ENCODE measurements at places on chromosomes 1 and 21.

GRCh38 chr1:186144505-186144904 lies 230.5 kb downstream of the TPR start:
- H3K36me3 ChIP-seq, result no peaks in the 10 kb centered on the region
- no peaks in the 10 kb centered on the region for H3K27me3 ChIP-seq
- H3K27ac ChIP-seq, result no peak overlapping the region
- H3K4me1 ChIP-seq, result no peaks in the 10 kb centered on the region
- DNase-seq, result no peak
- no peak overlapping the region for H3K4me3 ChIP-seq

DNA sequence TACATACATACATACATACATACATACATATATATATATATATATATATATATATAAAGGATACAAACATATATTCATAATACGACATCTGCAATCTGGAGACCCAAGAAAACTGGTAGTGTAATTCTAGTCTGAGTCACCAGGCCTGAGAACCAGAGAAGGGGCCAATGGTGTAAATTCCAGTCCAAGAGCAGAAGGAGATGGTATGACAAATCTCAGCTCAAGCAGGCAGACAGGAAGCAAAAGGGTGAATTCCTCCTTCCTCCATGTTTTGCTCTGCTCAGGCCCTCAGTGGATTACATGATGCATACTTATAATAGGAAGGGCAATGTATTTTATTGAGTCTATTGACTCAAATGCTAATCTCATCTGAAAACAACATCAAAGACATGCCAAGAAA lies 1060.4 kb upstream of the TMPRSS15 start:
- no peak for DNase-seq
- H3K4me3 ChIP-seq, result no peak overlapping the region
- no peaks in the 10 kb centered on the region for H3K36me3 ChIP-seq

- peaks cover 3% of the 10 kb centered on the region for H3K36me3 ChIP-seq
- no peak overlapping the region for H3K27ac ChIP-seq
- H3K4me3 ChIP-seq, result no peak overlapping the region
- peak; percentile 21 for DNase-seq
- no peaks in the 10 kb centered on the region for H3K27me3 ChIP-seq
Observed at GRCh38 chr1:29303201-29304024, 67.1 kb downstream of the PTPRU start.

DNA sequence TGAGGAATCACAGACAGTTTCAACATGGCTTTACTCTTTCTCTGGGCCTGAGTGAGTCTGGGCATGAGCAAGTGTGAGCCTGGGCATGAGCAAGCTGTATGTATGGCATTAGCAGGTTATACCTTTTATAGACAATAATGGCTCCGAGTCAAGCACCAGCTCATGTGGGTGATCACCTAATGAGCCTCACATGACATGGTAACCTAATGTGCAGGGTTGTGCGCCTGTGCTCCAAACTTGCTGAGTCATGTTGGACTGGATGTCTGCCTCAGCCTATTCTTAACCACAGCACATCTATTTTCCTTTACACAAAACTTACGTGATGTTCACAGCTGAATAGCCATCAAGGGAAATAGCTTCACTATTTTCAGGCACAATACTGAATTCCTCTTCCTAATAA lies 236.2 kb upstream of the NRIP1 start:
- H3K27me3 ChIP-seq, result no peaks in the 10 kb centered on the region
- peak; percentile 28 for DNase-seq
- H3K27ac ChIP-seq, result no peak overlapping the region
- no peaks in the 10 kb centered on the region for H3K4me1 ChIP-seq

DNA sequence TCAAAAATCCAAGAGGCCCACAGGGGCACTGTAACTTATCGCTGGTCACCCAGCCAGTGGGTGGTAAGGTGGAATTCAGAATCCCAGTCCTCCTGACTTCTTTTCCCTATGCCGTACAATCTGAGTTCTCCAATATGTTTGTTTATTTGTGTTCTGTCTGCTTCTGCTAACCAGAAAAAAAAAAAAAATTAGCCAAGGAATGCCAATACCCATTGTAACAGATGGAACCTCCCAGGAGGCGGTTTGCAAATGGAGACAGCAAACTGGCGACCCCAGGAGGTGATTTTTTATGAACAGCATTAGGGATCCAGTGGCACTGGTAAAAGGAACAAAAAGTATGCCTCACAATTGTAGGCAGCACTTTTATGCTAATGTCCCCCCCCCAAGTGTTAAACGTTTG lies 189.0 kb upstream of the FGGY start:
- H3K27ac ChIP-seq, result no peak overlapping the region
- peaks cover 15% of the 10 kb centered on the region for H3K4me1 ChIP-seq
- no peaks in the 10 kb centered on the region for H3K36me3 ChIP-seq
- H3K4me3 ChIP-seq, result no peak overlapping the region
- peak; percentile 37 for DNase-seq
- no peaks in the 10 kb centered on the region for H3K27me3 ChIP-seq

DNA sequence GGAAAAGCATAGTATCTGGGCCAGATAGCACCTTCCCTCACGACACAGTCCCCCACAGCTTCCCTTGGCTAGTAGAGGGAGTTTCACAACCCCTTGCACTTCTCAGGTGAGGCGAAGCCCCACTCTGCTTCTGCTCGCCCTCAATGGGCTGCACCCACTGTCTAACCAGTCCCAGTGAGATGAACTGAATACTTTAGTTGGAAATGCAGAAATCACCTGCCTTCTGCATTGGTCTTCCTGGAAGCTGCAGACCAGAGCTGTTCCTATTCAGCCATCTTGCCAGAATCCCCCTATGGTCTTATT lies 243.2 kb upstream of the FAM78B start:
- no peaks in the 10 kb centered on the region for H3K27me3 ChIP-seq
- no peaks in the 10 kb centered on the region for H3K36me3 ChIP-seq
- DNase-seq, result no peak
- no peak overlapping the region for H3K27ac ChIP-seq
- H3K4me1 ChIP-seq, result no peaks in the 10 kb centered on the region

DNA sequence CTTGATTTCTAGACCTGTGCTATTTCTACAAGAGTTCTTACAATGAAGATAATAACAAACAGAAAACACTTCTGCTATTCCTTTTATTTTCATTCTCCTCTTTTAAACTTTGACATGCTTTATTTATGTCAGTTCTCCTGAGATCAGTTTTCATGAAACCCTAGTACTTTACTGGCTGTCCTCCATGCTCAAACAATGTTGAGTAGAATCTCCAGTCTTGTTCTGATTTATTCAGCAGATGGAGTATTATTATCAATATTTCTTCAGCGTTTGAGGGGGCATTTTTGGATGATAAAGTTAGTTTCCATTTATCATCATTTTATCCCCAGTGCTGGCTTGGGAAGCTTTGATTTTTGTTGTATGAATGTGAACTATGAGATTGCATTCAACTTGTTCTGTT lies 85.9 kb upstream of the WARS2 start:
- no peaks in the 10 kb centered on the region for H3K27me3 ChIP-seq
- no peaks in the 10 kb centered on the region for H3K36me3 ChIP-seq
- peaks cover 7% of the 10 kb centered on the region for H3K4me1 ChIP-seq
- no peak for DNase-seq
- no peak overlapping the region for H3K27ac ChIP-seq

- no peak overlapping the region for H3K27ac ChIP-seq
- no peaks in the 10 kb centered on the region for H3K27me3 ChIP-seq
- peak; percentile 48 for DNase-seq
- no peaks in the 10 kb centered on the region for H3K36me3 ChIP-seq
- H3K4me1 ChIP-seq, result peaks cover 14% of the 10 kb centered on the region
- no peak overlapping the region for H3K4me3 ChIP-seq
Observed at GRCh38 chr1:70727886-70728489, 316.9 kb downstream of the CTH start.

GRCh38 chr1:112722601-112723510 lies 7.7 kb upstream of the PPM1J start:
- H3K4me1 ChIP-seq, result peaks cover 6% of the 10 kb centered on the region
- H3K27me3 ChIP-seq, result peaks cover 53% of the 10 kb centered on the region
- peak; percentile 68 for DNase-seq
- no peaks in the 10 kb centered on the region for H3K36me3 ChIP-seq

GRCh38 chr1:156073740-156074139 lies 8.5 kb downstream of the MEX3A start:
- peak overlapping the region; percentile 21 for H3K27ac ChIP-seq
- peak; percentile 92 for DNase-seq
- H3K4me1 ChIP-seq, result peaks cover 68% of the 10 kb centered on the region

DNA sequence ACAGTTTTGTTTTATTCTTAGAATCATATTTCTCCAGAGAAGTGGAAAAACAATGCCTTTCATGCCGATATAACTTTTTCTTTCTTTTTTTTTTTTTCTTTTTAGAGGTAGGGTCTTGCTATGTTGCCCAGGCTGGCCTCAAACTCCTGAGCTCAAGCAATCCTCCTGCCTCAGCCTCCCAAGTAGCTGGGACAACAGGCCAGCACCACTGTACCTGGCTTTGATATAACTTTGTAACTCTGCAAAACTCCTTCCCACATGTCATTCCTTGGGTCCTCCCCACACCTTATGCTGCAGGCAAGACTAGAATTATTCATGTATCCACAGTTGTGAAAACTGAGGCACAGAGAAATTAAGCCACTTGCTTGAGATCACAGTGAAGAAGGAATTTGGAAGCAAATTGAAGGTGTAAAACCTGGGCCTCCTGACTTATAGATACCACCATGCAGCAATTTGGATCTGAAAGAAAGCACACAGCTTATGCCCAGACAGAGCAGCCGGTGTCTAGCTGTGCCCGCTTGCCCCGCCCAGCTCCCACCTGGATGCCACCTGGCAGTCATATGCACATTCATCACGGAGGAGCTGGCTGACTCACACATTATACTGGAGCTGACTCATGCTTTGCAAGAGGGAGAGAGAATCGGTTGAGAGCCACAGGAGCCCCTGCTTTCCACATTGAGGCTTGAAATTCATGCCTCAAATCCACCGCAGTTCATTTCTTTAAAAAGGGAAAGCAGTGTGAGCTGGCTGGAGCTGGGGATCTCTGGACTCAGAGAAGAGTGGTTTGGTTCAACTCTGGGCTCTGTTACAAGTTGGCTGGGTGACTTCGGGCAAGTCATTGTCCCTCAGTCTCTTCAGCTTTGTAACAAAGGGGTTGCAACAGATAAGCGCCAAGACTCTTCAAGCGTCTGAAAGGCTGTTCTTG lies 8.3 kb upstream of the SLC2A1 start:
- peaks cover 30% of the 10 kb centered on the region for H3K4me1 ChIP-seq
- no peak overlapping the region for H3K4me3 ChIP-seq
- no peaks in the 10 kb centered on the region for H3K27me3 ChIP-seq
- DNase-seq, result peak; percentile 57

GRCh38 chr1:11365744-11366387 lies 92.9 kb downstream of the UBIAD1 start:
- no peak overlapping the region for H3K4me3 ChIP-seq
- DNase-seq, result no peak
- H3K36me3 ChIP-seq, result no peaks in the 10 kb centered on the region
- no peak overlapping the region for H3K27ac ChIP-seq
- H3K27me3 ChIP-seq, result no peaks in the 10 kb centered on the region

DNA sequence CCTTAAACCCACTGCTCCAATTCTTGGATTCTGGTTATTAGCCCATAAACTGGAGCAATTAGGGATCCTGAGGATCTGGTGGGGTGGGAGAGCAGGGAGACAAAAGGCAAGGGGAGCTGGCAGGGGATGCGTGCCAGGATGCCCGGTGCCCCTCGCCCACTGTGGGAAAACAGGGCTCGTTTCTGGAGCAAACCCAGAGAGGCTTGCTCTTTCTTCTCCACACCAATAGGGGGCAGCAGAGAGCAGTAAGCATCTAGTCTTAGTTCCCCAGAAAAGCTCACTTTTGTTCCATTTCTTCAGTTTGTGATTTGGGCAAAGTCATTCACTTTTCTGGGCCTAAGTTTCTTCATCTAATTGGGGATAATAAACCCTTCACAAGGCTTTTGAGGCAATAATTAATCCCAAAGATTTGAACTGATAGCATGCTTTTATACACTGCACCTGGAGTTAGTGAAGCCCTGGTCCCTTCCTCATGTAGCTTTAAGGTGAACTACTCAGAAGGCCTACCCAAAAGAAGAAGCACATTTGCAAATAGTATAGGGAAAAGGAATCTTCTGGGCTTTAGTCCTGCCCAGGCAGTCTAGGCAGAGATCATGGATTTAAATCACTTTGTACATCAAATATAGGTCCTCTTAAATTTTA lies 160.6 kb upstream of the USP24 start:
- H3K4me1 ChIP-seq, result no peaks in the 10 kb centered on the region
- no peak overlapping the region for H3K4me3 ChIP-seq
- H3K27me3 ChIP-seq, result no peaks in the 10 kb centered on the region
- DNase-seq, result peak; percentile 75

DNA sequence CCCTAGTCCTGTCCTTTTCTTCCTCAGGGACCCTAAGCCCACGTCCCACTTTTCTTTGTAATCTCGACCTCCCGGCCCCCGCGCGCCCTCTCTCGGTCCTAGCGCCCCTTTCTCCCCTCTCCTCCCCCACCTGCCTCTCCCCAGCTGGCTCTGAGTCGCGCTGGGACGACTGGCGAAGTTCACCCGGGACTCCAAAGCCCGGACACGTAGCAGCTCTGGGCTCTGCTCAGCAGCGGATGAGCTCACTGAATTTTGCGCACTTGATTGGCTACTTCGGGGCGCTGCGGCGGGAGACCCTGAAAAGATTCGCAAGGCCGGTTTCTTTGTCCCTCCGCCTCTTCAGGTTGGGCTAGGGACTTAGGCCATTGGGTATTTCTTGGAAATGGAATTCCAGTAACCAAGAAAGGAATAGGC lies 16.3 kb upstream of the ACKR1 start:
- DNase-seq, result peak; percentile 97
- H3K4me3 ChIP-seq, result peak overlapping the region; percentile 61
- H3K27me3 ChIP-seq, result no peaks in the 10 kb centered on the region
- H3K4me1 ChIP-seq, result peaks cover 18% of the 10 kb centered on the region
- H3K36me3 ChIP-seq, result no peaks in the 10 kb centered on the region
- H3K27ac ChIP-seq, result peak overlapping the region; percentile 86
